Stimulated activated CD4-positive, alpha-beta T cell treated with anti-CD3 and anti-CD28 coated beads, TNF-alpha, amount 100 ng/mL, for 1 hour (primary cell): ENCODE measurements at places on chromosomes 11 and 22.

DNA sequence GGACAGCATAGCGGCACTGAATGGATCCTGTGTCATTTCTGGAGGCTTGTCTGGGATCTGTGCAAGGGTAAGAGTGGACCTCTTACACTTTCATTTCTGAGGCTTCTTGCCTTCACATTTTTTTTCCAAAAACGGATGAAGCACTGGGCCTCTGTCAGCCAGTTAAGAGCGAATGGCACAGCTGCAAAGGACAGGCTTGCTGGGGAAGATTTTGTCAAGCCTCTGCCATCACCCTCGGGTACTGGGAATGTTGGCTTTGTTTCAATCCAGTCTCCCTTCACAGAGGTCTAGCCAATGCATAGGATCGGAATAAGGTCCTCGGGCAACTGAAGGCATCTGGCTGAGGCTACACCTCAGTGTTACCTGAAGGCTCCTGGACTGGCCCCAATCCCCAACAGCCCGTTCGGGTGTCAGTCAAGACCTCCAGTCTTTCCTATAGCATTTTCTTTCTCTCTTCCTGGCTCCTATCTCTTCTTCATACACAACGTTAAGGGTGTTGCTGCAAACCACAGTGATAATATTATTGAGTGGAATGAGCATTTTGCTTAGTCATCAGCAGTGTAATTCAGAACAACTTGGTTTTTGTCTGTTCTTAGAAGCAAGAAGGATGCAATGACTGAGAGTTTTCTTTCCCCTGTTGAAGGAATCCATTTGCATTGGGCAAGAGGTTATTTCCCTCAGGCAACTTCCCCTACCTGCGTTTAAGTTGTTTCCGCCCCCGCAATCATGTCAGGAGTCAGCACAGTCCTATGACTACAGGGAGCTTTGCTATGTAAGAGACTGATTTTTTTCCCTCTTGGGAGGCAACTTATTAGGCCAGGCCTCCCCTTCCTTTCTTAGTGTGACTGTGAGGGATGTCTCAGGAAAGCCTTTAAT, 22.8 kb downstream of the NPAT start:
- no peak for DNase-seq

GRCh38 chr11:99268886-99269285, 248.1 kb downstream of the CNTN5 start:
- DNase-seq, result no peak

GRCh38 chr22:21686193-21686608, 20.4 kb downstream of the PPIL2 start:
- DNase-seq, result no peak

DNA sequence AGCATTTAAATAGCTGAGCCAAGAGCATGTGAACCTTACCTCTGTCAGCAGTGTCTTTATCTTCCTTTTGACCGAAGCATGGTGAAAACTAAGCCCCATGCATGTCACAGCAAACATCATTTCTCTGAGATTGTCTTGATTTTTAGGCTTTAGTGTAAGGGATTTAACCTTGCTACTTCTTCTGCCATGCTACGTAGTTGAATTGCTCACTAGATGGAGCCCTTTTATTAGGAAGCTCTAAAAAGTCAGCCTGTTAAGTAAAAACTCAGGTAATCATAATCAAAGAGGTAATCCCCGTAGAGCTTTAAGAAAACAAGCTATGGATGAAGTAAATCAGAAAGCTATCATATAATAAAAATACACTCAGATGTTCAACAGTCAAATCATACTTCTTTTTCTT, 149.5 kb downstream of the PGR start:
- DNase-seq, result no peak

DNA sequence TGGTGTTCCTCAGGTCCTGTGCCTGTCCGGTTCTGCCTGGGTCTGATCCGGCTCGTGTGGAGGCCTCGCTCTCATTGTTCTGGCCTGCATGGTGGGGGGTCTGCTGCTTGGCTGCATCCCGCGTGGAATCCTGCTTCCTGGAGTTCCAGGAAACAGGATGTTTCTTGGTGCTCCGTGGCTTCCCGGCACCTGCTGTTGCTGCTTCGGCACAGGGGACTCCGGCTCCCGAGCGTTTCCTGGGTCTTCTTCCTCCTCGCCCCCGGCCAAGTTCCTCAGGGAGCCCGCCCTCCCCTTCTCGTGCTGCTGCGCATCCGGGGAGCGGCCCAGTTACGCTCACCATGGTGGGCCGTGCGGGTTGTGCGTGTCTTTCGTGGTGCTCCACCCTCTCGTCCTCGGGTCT, 29.9 kb downstream of the GLB1L2 start:
- no peak for DNase-seq

DNA sequence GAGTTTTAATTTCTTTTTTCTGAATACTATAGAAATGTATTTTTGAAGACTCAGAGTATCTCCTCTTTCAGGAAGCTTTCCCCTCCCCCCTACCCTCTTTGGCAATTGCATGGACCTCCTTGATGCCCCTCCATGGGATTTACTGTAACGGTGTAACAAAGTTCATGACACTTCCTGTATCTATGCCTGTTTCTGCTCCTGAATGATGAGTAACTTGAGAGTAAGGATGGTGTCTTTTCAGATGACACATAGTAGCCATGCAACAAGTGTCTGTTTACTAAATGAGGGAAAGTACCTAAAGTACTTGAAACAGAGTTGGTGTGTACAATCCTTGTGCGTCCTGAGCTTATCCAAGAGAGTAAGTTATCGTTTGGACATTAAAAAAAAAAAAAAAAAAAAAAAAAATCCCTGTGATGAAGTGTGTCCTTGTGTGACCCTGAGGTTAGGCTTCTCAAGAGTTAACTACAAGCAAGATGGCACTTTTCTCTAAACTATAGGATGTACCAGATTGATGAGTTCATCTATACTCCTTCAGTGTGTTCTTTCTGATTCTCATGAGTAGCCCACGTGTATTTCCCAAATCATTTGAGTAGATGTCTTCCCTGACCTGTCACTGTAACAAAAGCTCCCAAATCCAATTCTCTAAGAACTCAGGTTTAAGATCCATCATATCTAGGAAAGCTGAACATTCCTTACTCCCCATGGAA, 7.4 kb downstream of the ETS1 start:
- DNase-seq, result no peak

GRCh38 chr11:121914508-121915059, 201.4 kb downstream of the BLID start:
- no peak for DNase-seq

DNA sequence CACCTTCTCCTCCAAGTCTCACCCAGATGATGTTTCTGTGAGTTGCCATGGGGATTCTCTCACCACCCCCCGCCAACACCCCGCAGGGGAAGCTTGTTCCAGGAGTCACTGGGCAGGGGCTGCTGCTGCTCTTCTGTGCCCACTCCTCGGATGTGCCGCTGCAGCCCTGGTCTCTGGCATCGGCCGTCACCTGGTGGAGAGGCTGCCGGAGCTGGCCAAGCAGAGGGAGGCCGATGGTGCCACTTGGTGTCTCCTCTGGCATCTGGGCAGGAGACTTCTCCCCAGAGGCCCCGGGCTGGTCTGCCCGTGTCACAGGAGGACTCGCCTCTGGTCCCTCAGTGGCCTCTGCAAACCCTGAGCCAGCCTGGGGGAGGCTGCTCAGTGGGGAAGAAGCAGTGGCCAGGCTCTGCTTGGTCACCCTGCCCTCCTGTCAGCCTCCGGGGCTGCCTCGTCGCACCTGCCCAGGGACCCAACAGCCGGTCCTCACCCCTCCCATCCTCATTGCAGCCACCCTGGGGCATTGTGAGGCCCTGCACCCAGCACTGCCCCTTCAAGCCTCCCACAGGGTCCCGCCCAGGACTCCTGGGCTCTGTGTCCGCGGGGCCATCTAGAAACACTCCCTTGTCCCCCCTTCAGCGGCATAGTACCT, 424 bp upstream of the ADORA2A start:
- no peak for DNase-seq

DNA sequence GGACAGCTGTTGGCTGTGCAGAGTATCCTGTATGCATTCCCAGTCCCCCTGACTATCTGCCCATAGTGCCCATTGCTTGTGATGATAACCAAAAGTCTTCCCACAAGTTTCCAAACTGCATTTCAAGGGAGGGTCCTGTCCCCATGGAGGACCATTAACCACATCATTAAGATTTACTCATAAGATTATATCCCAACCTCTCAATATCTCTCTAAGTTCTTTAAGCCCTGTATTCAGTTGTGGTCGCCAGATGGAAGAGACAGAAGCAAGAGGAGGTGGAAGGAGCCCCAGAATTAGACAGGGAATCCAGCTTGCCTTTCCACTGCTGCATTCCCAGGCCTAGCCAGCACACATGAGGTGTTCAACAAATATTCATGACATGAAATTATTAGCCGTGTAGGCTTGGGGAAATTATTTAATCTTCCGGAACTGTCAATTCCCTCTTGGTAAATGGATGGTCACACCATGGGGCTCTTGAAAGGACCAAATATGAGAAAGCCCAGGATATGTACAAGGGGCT, 42.6 kb upstream of the TIMP3 start:
- DNase-seq, result no peak

DNA sequence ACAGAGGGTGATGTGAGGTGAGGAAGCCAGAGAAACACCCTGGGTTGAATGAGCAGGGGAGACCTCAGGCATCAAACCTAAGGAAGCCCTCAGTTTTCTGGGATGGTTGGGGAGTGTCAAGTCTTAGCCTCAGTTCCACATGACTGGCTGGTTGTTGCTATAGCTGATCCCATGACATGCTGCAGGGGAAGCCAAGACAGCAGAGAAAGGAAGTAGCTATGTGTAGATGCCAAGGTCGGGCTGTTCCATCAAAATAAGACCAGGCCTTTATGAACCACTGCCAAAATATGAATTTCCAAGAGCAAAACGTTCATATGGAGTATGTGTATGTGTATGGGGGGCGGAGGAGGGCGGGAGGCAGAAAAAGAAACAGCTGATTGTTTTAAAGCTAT, 11.6 kb downstream of the CD59 start:
- DNase-seq, result no peak

DNA sequence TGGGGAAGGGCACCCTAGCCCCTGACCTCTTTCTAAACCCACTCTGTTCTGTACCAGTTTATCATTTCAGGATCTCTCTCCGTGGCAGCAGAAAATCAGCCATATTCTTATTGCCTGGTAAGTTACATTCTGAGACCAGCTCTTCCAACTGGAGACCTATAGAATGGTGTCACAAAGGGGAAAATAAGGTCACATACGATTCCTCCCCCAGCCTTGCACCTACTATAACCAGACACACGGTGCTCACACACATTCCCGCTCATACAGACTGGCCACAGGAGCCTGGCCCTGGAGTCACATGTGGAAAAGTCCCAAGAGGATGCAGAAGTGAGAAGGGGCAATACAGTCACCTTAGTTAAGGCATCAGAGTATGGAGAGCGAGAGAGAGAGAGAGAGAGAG, 7.5 kb downstream of the MS4A8 start:
- no peak for DNase-seq

DNA sequence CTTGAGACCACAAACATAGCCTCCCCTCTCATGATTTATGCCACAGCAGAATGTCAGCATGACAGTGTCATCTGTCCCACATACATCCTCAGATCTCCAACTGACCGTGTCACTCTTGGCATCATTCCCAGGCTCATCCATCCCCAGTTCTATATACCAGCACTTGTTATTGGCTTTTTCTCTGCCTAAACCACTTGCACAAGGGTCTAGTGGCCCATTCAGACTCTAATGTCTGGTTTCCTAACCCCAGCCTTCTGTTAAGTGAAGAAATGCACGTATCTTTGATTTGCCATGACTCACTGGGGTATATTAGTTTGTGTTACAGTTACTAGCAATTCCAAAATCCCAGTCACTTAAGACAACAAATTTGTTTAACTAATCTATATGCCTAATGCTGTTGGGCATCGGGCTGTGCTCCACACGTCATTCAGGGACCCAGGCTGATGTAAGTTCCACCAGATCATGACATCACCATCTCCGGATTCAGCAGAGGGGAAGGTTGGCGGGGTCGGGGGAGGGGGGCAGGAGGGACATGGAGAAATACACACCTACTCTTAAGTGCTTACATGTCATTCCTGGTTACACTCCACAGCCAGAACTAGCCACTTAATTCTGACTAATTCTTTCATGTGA, 517.4 kb downstream of the BUD13 start:
- no peak for DNase-seq

- no peak for DNase-seq
Observed at GRCh38 chr11:6632116-6633073, 13.2 kb upstream of the TPP1 start.

DNA sequence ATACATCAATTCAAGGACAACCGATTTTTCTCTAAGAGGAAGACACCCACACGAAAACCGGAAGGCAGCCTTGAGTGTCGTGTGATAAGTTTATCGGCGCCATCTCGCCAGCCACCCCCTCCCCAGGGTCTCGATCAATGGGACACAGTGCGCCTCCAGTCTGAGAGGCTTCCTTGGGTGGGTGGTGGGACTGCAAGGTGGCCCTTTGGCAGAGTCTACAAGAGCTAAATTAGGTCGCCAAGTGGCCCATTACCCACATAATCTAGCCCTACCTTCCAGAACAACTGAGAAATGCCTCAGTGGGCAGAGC, 64.0 kb downstream of the CD6 start:
- DNase-seq, result no peak

DNA sequence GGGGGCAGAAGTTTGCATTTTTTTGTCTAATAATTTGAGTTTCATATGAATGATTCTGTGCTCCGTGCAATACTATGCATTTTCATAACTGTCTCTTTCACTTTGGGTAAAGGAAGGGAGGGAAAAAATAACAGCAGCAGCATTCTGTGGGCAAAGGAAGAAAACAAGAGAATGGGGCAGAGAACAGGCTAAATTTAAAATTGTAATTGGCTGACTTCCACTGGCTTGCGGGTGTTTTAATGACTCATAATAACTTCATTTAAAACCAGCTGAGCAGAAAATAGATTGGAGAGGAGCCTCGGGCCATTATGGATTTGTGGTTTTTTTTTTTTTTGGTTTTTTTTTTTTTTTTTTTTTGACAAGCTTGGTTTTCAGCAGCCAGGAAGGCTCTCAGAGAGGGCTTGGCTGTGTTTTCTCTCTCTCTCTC, 107.4 kb downstream of the ZBTB16 start:
- DNase-seq, result no peak

GRCh38 chr11:81080476-81080875, 1639.6 kb upstream of the TENM4 start:
- no peak for DNase-seq

- DNase-seq, result no peak
Observed at GRCh38 chr11:121711236-121711635, 258.5 kb upstream of the SORL1-AS1 start.

- no peak for DNase-seq
Observed at GRCh38 chr22:36027935-36028645, 534 bp downstream of the RBFOX2 start.

GRCh38 chr11:59158206-59159068, 13.5 kb upstream of the DTX4 start:
- DNase-seq, result peak; percentile 39

GRCh38 chr11:103736315-103737036, 300.0 kb upstream of the DDI1 start:
- no peak for DNase-seq
